H54 (cell line): ENCODE measurements at places on chromosomes 11 and 22.

GRCh38 chr22:44404341-44405020 is 91.7 kb upstream of the SHISAL1 start:
- DNase-seq = peak; percentile 32

DNA sequence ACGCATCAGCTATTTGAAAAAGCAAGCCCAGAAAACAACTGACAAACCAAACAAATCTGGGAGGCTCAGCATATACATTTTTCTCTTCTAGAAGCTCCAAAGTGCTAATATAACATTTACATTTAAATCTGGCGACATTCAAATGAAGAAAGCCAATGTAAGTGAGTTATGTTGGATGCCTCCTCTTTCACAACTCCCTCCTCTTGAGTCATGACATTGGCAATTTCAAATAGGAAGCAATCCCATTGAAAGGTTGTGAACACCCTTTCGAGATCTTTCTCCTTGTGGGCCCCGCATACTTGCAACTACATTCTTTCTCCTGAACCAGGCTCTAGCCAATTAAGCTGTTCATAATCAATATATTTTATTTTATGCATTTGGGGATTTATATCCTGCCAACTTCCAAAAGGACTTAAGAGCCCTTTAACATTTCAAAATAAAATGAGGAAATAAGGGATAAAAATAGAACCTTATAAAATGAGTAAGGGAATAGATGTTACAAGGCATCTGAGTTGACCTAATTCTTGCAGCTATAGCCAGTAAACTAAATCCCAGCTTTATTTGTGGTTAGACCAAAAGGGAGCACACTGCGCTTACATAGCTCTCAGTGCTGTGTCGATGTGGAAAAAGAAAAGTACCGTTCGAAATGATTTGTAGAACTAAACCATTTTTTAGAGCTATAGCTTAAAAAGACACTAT is 129.5 kb upstream of the SESN3 start:
- no peak for DNase-seq

- no peak for DNase-seq
Measured at GRCh38 chr11:131327421-131327820, 43.0 kb upstream of the NTM start.

GRCh38 chr22:44462246-44463010 is 35.6 kb downstream of the RTL6 start:
- no peak for DNase-seq

DNA sequence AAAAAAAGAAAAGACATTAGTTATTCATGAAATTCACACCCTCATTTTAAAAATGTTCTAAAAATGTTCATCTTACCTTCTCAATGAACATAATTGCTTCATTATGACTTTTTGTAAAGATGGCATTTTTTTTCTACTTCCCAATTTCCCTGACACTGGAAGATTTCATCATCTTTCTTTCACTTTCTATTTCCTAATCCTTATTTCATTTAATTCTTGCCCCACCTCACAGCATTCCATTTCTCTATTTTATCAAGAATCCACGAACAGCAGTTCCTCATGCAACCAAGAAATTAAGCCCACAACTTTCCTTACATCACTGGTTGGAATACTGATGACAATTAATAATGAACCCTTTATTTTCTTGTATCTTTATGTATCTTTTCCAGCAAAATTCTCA is 1.9 kb downstream of the PATL1 start:
- no peak for DNase-seq

- DNase-seq = no peak
Measured at GRCh38 chr22:30891443-30891755, 77.2 kb downstream of the MORC2 start.

DNA sequence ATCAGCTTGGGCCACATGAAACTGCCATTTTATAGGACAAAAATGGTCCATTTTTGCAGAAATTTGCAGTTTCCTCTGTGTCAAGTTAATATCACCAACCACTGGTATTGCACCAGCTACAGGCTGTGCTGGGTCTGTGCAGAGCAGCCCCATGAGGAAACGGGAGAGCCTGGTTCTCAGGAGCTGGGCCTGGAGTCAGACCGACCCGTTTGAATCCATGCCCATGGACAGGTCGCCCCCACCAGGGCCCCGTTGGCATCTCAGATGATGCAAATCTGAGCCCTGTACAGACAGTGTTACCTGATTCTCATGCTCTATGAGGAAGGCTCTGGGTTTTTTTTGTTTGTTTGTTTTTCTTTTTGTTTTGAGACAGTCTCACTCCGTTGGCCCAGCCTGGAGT is 9.8 kb upstream of the SEC14L6 start:
- DNase-seq = no peak

GRCh38 chr11:118052581-118053206 is 24.2 kb upstream of the TMPRSS4 start:
- DNase-seq = no peak

- no peak for DNase-seq
Measured at GRCh38 chr11:36885154-36885553, 287.1 kb upstream of the RAG2 start.

GRCh38 chr11:32420937-32421901 is 14.1 kb downstream of the WT1 start:
- no peak for DNase-seq

- no peak for DNase-seq
Measured at GRCh38 chr22:45317551-45318167, 7.9 kb downstream of the FAM118A start.

GRCh38 chr11:28822576-28822975 is 714.4 kb downstream of the METTL15 start:
- DNase-seq = no peak

DNA sequence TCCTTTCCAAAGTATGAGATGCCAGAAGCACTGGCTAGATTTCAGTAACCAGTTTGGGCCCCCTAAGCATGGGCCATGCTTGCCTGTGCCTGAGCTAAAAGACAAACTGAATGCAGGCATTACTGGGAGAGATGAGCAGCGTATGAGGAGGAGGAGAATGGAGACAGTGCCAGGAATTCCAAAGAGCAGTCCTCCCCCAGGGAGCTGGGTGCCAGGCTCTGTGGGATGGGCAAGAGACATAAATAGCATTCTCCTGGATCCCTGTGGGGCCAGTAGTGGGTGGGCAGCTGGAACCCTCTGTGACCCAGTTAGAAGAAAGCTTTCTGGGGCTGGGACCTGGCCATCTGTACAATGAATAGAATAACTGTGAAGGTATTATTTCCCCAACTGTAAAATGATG is 235.6 kb downstream of the KCNA4 start:
- no peak for DNase-seq

- DNase-seq = peak; percentile 7
Measured at GRCh38 chr11:28566339-28567089, 458.3 kb downstream of the METTL15 start.

- DNase-seq = no peak
Measured at GRCh38 chr11:57647960-57648800, 1.5 kb downstream of the YPEL4 start.

GRCh38 chr22:28316014-28316413 is 363.6 kb downstream of the TTC28 start:
- DNase-seq = no peak

GRCh38 chr22:50657925-50658324 is 14.7 kb upstream of the SHANK3 start:
- DNase-seq = no peak

- no peak for DNase-seq
Measured at GRCh38 chr22:45910928-45911467, 66.0 kb downstream of the WNT7B start.

DNA sequence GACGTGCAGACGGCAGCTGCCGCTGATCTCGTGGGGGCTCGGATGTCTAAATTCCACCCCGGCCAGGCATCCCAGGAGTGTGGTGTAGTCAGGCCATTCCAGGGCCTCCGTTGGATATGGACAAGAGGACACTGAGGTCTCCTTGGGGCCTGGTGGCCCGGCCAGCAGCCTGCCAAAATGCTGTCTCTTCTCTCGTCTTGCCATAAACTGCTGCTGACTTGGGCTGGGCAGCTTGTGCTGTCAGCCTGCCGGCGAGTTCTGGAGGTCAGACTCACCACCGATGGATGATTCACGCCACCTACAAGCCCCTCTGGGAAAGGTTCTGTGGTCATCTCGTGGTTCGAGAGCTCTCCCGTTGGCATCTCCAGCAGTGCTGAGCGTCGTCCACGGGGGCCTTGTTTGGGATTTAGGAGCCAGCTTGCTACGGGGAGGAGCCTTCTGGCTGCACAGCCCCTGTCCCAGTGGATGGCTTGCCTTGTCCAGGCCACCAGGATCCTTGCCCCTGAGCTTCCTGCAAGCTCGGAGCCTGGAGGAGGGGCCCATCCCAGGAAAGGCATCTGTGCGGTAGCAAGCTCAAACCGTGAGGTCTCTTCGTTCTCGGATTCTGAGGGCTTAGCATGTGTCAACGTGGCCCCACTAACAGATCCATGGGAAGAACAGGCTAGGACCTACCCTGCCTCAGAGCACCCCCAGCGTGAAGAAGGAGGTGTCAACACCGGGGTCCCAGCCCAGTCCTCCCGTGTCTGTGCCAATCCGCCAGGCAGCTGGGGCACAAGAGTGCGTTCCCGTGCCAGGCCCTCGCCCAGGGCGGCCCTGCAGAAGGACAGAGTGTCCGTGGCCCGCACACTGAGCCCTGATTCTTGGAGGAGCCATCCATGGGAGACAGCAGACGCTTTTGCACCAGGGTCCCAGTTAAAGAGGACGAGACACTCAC is 1114.1 kb downstream of the BRD1 start:
- no peak for DNase-seq

DNA sequence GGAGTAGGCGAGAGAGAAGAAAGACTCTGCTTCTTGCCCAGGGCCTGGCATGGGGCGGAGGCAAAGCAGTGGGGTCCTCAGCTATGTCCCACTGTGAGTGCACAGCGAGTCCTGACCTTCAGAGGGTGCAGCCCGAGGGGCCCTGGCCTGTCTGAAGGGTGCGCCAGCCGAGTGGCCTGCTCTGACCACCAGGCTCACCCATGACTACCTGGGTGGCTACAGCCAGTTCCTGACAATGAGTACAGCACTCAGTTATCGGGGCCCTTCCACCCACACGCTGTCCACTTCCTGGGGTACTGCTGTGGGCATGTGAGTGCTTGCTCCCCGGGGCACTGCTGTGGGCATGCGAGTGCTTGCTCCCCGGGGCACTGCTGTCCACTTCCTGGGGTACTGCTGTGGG is 74.1 kb upstream of the B3GAT1 start:
- no peak for DNase-seq

DNA sequence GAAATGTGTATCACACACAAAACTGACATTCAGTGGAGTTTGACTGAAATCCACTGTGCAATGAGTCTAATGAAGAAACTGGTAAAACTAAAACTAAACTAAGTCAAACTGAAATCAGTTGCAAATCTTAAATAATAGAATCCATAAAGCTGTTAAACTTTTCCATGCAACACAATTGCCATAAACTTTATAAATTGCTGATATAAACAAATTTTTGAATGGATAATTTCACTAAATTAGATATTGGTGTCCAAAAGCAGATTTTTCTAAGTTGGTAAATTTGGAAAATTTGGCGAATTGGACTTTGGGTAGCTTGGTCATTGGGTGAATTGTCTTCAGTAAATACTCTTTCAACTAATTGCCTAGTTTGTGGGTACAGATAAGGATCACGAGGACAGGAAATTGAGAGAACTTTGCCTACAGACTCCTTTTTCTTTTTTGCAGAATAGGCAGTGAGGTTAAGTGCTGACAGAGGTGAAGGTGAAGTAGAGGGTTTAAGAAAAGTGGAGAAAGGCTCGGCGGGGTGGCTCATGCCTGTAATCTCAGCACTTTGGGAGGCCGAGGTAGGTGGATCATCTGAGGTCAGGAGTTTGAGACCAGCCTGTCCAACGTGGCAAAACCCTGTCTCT is 12.8 kb downstream of the MRPL17 start:
- no peak for DNase-seq

DNA sequence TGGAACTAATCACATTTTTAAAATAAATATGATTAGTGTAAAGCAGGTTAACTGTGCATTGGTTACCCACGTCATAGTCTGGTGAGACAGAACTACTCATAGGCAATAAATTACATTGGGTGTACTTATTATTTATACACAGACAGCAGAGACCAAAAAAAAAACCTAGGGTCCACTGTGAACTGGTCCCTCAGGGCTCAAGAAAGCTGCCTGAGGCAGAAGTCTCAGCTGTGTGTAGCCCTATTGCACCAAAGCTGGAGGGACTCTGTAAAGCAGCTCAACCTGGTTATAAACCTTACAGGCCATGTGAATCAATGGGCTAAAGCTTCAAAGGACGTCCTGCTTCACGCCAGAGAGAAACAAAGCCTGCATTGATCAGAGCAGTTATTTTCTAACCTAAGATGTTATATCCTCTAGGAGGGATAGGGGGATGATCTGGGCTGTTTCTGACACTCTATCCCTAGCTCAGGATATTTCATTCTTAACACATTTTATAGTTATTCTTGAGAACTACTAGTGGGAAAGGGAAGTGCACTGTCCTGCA is 432.2 kb upstream of the ANO3 start:
- DNase-seq = no peak

GRCh38 chr11:11978792-11979487 is 29.5 kb downstream of the DKK3 start:
- DNase-seq = no peak

GRCh38 chr22:46551996-46552395 is 14.6 kb upstream of the CELSR1 start:
- no peak for DNase-seq

- no peak for DNase-seq
Measured at GRCh38 chr11:94826415-94826814, 58.3 kb downstream of the AMOTL1 start.

DNA sequence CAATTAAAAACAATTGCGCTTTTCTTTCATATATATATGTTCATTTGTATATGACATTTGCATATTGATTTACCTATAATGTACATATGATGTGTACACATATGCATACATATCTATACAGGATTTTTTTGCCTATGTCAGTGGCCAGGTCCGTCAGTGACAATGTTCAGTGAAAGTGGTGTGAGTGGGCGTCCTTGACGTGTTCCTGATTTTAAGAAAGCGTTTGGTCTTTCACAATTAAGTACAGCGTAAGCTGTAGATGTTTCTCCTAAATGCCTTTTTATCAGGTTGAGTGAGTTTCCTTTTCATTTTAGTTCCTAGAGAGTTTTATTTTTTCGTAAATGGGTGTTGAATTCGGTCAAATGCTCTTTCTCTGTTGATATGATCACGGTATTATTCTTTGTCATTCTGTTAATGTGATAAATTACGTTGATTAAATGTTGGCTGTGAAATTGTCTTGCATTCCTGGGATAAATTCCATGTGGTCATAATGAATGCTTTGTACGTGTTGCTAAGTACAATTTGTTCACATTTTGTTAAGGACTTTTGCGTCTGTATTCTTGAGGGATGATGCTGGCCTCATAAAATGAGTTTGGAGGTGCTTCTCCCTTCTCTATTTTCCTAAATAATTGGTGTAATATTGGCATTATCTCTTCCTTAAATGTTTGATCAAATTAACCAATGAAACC is 10.6 kb upstream of the GNB1L start:
- DNase-seq = no peak
